ENCODE measurements at places on chromosomes 1 and 21.

GRCh38 chr1:95604771-95605170 is 370.8 kb downstream of the RWDD3 start:
- no peak for DNase-seq

DNA sequence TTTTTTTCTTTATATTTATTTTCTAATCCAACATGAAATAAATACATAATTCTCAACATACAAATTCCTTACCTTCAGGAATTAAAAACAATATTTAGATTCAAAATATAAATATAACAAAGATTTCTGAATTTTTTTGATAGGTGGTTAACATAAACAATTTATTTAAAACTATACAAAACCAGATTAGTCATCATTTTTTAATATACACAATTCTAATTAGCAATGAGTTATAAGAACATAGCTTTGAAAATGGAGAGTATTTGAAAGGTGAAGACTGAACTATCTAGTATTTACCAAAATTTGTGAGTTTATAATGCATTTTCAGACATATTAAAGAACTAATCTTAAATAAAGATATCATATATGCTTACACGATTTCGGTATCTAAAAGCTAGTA is 37.5 kb downstream of the TPR start:
- no peak for DNase-seq

DNA sequence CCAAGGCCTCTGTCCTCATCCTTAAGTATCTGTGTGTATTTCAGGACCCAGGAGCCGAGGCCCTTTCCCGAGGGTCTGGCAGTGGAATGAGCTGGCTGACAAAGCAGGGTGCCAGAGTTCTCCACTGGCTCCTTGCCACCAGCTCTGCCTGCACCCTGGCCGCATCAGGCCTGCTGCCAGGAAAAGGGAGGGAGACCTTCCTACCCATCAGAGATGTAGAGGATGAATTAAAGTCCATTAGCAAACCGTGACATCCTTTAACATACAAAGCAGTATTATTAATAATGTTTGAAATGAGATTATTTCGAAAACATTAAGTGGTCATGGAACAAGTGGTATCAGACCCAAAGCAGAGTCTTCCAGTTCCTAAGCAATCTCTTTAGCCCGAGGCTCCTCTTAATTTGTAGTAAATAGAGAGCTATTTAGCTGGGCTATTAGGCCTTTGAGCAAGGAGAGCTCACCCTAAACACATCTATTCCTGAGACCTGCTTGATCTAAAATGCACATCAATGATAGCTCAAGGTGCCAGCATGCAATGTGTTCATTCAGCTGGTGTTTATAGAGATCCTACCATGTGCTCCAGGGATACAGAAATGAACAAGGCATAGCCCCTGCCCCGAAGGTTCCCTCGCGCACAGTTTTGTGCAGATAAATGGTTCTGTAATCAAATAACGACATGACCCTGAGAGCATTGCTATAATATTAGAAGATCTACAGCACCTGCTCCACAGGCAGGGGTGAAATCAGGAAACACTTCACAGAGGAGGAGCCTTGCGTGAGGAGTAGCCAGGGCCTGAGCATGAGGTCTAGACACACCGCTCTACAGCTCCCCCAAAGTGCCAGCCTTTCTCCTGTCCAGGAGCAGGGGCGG is 44.0 kb downstream of the FAM163A start:
- no peak for DNase-seq

DNA sequence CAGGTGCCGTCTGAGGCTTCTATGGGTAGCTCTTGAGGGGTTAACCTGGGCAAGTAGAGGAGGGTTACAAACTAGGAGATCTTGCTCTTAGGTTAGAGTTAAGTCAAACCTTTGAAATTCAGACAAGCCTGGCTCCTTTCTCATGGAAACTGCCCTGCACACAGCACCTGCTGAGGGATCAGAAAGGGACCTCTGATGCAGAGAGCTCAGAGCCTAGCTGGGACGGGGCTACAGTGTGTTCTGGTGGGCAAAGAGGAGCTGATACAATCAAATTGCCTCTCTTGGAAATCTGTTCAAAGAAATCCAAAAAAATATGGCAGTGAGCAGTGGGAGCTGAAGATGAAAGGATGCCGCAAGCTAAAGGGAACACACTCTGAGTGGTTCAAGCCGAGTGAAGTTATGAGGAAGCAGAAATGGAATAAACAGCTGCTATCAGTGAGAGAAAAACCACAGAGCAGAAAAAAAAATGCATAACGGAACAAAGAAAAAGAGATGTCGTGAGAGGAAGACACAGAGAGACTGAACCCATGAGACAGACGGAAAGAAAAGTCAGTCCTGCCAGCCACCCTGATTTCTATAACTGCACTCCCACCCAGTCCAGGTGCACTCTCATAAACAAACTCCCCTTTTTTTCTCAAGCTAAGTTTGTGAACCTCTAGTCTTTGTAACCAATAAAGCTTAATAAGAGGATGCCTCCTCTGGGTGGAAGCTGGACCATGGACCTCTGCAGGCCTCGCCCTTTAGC is 26.6 kb downstream of the PAFAH2 start:
- no peak for DNase-seq

DNA sequence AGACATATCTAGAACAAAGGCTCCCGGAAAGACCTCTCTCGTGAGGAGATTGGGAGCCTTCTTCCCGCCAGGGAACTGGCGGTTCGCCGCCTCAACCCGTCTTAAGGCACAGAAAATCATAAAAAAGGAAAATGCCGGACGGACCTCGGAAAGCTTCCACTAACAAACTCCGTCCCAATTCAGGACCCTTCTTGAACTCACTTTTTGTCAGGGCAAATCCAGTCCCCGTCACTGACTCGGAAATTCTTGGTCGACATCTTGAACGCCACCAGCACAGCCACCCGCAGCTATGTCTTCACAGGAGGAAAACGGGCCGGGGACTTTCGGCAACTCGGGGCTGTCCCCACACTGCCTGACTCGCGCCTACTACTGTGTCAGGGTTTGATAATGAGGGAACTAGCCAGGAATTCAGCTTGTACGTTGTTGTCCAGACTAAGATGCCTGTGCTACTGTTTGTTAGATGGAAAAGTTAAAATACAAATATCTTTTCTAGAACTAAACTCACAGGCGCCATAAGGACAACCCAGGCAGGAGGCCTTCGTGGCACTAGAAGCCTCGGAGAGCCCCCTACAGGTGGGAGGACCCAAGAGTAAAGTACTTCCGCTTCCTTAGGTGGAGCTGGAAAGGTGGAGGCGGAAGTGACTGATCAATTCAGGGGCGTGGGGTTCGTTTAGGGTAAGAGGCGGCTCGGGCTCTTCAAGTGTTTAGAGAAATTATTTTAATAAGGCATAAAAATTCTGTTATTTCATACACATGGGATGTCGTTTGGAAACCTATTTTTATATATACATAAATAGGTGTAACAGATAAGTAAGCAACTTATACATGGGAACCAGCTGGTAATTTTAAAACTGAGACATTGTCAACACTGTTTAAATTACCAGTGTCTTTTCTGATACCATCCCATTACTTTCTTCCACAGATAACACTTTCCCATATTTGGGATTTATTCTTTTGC is at the start of gene ZRANB2:
Gene ZRANB2 (minus strand): TSS at position 297 of the 958 bp plus-strand sequence. CDS start 40 bp downstream, at position 257.
- DNase-seq, result peak; percentile 91

DNA sequence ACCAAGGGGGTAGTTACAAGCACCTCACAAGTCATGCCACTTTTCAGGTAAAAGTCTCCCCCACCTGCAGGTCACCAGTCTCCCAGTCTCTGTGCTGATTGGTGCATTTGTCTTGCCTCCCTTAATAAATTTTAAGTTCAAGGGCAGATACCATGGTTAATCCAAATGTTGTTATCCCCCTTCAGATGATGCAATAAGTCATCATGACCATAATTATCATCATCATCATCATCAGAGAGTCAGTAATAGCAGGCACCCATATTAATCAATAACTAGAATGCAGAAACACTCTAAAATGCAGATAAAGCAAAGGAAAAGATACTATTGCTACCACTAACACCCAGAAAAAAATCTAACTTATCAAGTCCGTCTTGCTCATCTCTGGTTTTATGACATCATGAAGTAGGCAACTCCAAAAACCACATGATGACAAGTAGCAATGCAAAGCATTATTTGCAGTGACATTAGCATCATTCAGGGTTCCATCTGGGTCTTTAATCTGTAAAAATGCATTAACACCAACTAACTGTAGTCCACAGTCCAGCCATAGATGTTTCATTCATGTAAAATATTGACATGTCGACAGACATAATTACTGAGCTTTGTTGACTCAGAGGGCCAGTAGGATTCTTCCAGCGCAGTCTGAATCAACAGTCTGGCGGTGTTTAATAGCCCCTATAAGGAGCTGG is 492.0 kb upstream of the RUNX1 start:
- no peak for DNase-seq

DNA sequence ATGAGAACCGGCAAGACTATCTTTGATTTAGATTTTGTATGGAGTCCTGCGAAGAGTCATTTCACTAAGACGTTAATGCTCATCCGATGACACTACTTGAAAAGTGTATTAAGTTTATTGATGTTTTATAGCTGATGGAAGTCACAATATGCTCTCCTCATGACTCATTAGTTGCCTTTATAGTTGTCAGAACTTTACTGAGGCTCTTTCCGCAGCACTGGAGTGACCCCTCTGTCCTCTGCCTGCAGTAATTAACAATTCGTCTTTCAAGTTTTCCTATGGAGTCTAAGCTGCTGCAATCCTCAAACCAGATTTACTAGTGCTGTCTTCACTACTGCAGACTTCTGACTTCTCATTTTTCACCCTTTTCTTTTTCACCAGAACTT is 853 bp downstream of the USP16 start:
- DNase-seq, result no peak

DNA sequence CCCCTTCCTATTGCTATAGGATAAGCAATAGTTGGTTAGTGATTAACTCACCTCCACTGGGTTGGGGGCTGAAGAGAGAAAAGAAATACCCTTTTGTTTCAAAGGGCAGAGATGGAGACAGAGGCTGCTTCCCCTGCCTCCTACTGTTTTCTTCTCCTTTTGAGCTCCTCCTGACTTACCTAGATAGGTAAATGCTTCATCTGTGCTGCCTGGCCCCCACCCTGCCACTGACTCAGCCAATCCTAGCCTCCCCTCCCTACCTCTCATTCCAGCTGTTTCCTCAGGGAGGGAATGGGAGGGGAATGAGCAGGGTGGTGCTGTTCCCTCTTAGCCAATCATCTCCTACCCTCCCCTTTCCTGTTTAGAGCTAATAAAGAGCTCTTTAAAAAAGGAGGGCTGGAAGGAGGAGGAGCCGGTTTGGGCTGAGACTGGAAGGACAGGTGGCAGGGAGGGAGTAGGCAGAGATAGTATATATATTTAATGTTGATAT is at the start of gene C1orf116:
Gene C1orf116 (minus strand): TSS at position 229 of the 490 bp plus-strand sequence. CDS start 5,158 bp downstream, outside the sequence.
- DNase-seq, result peak; percentile 96

DNA sequence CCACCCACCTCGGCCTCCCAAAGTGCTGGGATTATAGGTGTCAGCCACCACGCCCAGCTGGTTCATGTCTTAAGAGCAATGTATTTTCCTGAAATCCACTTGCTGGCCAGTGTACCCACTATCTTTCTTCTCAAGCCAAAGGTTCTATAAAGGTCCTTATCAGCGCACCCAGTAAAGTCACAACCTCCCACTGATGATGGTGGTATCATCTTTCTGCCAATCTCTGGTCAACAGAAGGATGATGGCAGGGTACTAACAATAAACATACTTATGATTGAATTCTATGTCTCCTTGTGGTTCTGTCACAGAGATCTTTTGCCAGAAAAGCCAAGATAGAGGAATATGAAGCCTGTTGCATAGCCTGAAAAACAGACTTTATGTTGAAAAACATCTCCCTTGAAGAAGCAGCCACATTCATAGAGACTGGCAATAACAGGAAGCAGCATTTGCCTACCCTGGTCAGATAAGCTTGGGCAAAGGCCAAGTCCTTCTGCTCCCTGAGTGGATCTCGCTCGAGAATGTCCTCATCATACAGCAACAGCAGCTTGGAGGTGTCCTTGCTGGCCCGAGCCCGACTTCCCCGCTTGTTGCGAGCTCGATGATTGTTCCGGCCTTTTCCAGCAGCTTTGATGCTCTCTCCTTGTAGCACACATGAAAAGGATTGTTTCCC is 73.0 kb downstream of the DAP3 start:
- DNase-seq, result no peak

- DNase-seq, result no peak
These were observed 24.7 kb downstream of the SCCPDH start for GRCh38 chr1:246748867-246749266.

DNA sequence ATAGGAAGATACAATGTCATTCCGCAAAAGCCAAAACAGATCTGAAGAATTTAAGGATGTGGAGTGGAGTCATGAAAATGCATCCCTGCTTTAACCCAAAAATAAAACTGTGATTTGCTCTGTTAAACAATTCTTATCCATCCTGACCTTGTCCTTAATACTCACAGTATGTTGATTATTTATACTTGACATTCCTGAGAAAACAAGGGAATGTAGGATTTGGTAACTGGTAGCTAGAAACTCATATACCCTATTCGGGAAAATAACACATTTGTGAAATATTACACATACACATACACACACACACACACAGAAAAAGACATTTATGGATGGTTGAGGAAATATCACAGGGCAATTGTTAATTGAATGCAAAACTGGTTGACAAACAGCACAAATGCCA is 80.2 kb downstream of the FMN2 start:
- DNase-seq, result no peak

DNA sequence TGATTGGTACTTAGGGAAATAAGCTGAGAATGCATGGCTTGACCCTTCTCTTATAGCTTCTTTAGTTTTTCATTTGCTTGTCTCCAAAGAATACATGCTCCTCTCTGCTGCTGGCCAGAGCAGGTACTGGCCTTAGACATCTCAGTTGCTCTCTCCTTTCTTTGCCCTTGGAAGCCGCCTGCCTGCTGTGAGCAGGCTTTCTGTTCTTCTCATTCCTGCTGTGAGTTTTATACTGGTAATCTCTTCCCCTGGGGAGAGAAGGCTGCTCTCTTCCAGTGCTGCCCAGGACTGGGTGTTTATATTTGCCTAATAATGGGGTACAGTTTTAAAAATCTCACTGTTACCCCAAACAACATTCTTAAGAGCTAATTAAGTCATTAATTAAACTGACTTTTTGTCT is 323.5 kb upstream of the LRRC7 start:
- DNase-seq, result peak; percentile 45

DNA sequence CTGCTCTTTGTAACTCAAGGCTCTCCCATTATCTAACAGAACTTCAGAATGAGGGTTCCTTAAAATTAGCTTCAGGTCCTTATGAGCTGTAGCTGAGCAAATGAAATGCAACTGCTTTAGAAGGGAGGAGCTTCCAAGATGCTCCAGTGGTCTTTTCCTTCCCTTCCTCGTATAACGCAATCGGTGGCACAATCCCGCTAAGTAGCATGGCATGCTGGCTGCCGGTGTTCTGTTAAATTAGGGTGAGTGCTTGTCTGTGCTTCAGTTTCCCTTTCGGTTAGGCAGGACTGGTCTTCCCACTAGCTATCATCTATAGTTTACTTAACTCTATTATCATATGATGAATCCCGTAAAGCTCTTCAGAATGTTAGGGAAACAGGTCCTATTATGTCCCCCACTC is 917 bp downstream of the KIAA0040 start:
- no peak for DNase-seq

- DNase-seq, result no peak
These were observed 923.4 kb downstream of the NCAM2 start for GRCh38 chr21:21921410-21922232.

- DNase-seq, result no peak
These were observed 20.6 kb downstream of the GPR3 start for GRCh38 chr1:27413004-27413403.

- no peak for DNase-seq
These were observed 39.0 kb downstream of the LRRC71 start for GRCh38 chr1:156959414-156959813.
